ENCODE measurements at places on chromosomes 7 and 10.

- DNase-seq: no peak
Measured at GRCh38 chr10:1243486-1244234, 187.5 kb downstream of the WDR37 start.

DNA sequence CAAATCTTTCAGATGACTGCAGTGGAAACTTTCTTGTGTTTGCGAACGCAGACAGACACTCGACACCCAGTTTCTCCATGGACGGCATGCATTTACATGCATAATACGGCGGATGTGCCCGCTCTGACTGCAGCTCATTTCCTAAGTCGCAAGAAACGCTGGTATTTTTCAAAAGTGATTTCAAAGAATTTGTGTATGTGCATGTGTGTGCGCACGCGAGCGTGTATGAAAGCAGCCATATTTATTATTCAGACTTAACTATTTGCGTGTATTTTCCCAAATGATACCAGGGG, 436.5 kb upstream of the MGMT start:
- DNase-seq: no peak

DNA sequence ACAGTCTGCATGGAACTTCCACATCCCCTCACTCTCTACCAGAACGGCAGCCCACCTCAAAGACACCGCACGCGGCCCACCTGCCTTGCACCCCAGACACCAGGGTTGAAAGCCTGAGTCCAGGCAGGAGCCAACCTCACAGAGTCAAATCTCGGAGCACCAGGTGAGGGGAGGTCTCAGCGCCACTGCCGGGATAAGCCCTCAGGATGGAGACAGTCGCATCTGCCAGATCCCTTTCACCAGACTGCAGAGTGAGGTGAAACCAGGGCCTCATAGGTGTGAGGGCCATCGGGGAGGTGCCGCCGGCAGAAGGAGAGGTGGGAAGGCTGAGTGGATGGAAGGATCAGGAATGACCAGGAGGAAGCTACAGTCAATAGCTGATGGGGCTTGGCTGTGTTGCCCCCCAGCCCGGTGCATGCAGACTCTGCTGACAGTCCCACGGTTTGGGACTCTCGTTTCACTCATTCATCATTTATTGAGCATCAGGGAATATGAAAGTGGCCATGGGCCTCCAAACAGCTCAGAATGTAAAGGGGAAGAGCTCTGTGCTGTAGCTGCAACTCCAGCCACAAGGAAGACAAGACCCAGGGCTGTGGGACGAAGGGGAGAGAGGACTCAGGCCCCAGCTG, 315.0 kb downstream of the PTPRN2 start:
- DNase-seq: peak; percentile 30

GRCh38 chr7:41867639-41868280, 164.9 kb upstream of the INHBA start:
- DNase-seq: no peak

DNA sequence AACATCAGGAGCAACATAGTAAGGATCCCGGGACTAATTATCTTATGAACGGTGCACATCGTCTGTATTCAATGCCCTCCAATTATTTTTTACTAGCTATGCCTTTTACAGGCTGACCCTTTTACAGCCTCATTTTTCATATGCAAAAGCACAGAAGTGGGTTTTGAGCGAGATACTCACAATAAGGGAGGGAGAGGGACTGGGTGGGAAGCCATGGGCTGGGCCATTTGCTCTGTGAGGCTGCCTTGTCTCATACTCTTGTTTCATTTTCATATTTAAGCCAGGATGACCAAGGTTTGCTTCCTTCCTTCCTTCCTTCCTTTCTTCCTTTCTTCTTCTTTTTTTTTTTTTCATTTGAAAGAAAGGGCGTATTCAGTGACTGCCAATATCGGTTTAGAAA, 259.3 kb downstream of the TRIL start:
- no peak for DNase-seq

DNA sequence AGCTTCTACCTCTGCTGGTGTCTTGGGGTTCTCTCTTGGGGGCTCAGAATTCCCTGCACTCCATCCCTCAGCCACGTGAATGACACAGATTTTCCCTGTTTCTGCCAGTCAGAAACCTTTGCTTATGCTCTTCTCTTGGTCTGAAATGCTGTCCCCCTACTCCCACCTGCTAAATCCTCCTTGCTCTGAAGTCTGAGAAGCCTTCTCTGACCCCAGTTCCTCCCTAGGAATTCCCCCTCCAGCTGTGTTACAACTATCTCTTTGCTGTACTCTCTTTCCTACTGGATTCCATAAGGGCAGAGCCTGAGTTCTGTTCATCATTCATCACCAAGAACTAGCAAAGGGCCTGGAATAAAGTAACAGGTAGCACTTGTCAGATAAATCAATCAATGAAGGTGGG, 33.6 kb upstream of the AKR1E2 start:
- no peak for DNase-seq

DNA sequence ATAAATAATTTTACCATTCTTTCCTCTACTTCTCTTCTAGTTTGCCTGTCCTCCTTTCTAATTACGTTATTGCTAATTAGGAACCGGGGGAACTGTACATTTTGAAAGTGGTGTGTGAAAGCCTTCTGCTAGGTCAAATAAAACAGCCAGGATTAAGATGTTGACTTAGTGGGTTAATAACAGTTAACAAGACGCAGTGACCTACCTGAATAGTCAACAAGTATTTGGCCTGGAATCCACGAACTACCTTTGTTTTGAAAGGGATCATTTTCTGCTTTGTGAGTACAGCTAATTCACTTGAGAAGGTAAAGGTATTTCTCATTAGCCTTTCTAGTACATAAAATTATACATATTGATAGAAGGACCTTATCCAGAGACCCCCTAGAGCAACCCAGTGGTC, 139.9 kb downstream of the COL28A1 start:
- no peak for DNase-seq

GRCh38 chr7:11315666-11316258, 342.1 kb downstream of the PHF14 start:
- DNase-seq: no peak

- no peak for DNase-seq
Measured at GRCh38 chr10:32790483-32790882, 167.5 kb downstream of the ITGB1 start.

GRCh38 chr10:13885238-13885990, 298.6 kb downstream of the PRPF18 start:
- DNase-seq: no peak

DNA sequence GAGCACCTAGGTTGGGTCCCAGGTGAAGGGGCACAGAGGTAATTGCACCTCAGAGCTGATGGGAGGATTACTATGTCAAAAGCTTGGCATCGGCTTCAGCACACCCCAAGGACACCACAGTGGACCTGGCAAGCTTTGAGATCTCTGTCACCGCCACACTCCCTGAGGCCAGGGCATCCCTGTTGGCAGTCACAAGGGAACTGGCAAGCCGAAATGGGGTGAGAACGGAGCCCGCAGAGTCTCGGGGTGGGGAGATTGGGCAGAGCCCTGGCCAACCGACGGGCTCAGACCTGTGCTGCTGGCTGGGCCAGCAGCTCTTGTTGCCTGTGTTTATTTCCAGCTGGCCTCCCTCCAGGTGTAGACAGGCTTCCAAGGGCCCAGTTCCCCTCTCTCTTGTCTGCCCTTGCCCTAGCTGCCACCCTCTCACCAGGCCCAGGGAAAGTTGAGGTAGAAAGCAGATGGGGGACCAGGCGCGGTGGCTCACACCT, 2.5 kb downstream of the HSPB1 start:
- no peak for DNase-seq

GRCh38 chr10:78784546-78784945, 284.2 kb upstream of the ZMIZ1 start:
- peak; percentile 12 for DNase-seq

GRCh38 chr10:69473304-69473990, 22.2 kb downstream of the TSPAN15 start:
- DNase-seq: no peak

DNA sequence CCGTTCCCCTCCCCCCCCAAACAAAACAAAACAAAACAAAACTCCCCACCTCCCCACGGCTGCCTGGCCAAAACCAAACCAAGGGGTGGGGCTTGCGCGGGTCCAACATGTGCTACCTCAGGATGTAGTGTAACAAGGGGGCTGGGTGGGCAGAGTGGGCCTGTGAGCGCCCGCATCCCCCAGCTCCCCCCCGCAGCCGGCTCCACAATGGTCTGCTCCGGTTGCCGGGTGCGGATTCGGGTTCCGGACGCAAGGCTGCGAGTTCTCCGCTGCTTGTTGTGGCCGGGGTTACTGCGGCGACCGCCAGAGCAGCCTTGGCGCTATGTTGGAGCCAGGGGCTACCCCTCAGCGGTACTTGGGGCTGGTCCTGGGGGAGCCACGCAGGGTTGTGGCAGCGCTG, 4.9 kb downstream of the C10orf143 start:
- DNase-seq: no peak

- DNase-seq: no peak
Measured at GRCh38 chr10:60962946-60963345, 19.0 kb upstream of the RHOBTB1 start.

- no peak for DNase-seq
Measured at GRCh38 chr7:74218343-74218698, 8.5 kb downstream of the LAT2 start.

- DNase-seq: no peak
Measured at GRCh38 chr7:94510582-94511496, 1.2 kb downstream of the CASD1 start.

DNA sequence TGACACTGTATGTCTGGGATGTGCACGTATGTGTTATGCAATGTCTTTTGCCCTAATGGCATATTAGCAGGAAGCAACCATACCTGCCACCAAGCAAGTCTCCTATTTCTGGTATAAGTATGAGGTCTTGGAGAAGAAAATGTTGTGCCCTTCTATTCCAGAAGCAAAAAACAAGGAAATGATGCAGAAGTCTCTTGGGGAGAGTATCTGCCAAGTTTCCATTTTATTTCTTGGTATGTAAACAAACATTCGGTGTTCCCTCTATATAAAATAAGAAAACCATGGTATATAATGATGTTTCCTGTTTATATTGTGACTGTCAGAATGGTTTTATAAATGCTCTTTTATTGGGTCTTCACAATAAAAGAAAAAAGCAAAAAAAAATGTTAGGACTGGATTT, 19.3 kb upstream of the MYO3A start:
- no peak for DNase-seq

DNA sequence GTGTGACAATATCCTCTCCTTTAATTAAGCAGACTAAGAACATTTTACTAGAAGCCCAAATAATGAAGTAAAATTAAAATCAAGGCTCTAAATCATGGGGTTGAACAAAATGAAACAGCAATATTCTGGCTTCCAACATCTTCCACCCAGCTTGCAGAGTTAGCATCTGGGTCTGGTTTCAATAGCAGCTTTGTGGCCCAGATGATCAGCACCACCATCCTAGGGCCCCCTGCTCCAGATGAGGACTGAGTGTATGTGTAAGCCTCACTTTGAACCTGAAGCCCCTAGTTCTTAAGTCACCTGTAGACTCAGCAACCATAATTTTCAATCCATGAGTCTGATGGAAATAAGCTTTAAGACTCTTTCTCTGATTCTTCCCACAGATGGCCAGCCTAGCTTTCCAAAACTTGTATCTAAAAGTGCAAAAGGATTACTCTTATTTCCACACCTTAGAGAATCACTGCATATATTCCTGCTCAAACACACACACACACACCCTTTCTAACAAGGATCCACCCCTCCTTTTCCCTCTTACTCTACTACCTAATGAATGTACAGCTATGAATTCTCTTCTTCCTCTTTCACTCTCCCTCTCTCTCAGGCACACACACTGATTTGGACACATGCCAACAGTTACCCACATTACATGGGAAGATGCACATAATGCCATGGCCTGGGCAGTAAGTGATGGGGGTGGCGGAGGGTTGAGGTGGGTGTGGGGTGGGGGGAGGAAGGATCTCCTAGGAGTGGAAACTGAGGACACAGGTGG, 3.5 kb downstream of the DENND11 start:
- DNase-seq: no peak

GRCh38 chr10:77664008-77664407, 26.4 kb upstream of the KCNMA1 start:
- DNase-seq: no peak

Measured in RWPE2 (cell line).